MG63 (cell line): ENCODE measurements at places on chromosomes 7 and 10. TPM values are rescaled to one million over a fixed set of nuclear protein-coding genes. Genes with fewer than 3 reads are reported as not detected.

- no peak for DNase-seq
These were observed 174.8 kb downstream of the RAPGEF5 start for GRCh38 chr7:22182149-22182548.

DNA sequence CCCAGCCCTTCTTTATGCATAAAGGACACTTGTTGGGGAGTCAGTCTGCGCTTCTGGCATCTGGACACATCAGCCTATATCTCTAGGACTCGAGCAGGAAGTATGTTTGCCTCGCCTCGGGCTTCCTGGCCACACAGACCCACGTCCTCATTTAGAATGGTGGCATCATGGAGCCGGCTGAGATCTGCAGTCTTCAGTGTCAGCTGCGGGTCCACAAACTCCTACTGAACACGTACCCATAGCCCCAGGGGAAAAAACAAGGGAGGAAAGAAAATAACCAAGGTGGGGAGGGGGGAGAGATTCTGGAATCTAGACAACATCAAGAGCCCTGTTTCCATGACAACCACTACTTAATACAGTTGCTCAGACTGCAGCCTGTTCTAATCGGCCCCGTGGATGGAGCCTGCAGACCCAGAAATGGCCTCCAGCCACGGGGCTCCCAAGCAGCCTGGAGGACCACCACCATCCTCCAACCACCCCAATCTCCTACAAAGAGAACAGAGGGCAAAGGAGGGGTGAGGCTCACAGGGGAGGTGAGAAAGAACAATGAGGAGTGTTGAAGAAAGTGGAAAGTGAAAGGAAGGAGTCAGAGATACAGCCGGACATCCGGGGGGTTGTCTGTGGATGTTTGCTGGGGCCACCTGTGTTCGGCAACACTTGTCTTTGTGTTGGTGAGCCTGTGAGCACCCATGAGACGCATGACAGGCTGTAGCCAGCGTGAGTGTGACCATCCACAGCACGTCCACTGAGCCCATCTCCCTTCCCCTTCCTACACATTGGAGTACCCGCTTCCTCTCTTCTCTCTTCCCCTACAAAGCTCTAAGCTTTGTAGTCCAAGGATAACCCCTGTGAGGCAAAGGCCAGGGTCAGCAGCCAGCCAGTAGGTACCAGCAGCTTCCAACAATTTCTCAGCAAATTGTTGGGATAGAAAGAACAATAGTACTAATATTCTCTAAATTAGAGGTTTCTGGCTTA, 141.0 kb downstream of the PLXNA4 start:
- no peak for DNase-seq

DNA sequence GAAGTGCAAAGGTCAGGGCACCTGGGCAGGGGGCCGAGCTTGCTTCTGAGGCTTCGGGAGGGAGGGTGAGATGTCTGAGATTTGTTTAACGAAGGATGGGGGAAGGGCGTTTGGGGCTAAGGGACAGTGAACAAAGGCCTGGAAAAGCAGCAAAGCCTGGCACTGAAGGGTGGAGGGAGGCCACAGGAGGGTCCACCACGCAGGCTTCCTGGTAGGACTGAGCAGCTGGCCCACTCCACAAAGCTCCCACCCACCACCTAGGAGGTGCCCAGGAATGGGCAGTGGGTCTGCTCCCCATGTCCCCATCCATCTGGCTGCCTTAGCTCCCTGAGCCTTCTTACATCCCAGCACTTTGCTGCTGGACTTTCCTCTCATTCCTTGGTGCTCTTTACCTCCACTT, 39.4 kb upstream of the CXCL12 start:
- no peak for DNase-seq

GRCh38 chr10:70142555-70142954, 3.9 kb downstream of the TYSND1 start:
- no peak for DNase-seq

- no peak for DNase-seq
These were observed 229.6 kb downstream of the CREB5 start for GRCh38 chr7:28641752-28642545.

Gene HOXA1
- 0.27 and 1.1 TPM in 2 replicates for total RNA-seq
